Spleen (tissue), 13 donors: ENCODE measurements at places on chromosomes 11 and 22. TPM values are rescaled to one million over a fixed set of nuclear protein-coding genes. Genes with fewer than 3 reads are reported as not detected.

The OR4D5 gene
- not detected for total RNA-seq

The POLR3H gene
- 30.9 TPM for total RNA-seq

The MED19 gene
- total RNA-seq, result 8.4 TPM

The OR10A2 gene
- not detected for total RNA-seq

The MMP8 gene
- total RNA-seq, result 120 TPM

The RFPL2 gene
- 0.23 TPM for total RNA-seq

GRCh38 chr11:86388198-86388597 lies 13.5 kb downstream of the CCDC81 start:
- DNase-seq, result no peak

DNA sequence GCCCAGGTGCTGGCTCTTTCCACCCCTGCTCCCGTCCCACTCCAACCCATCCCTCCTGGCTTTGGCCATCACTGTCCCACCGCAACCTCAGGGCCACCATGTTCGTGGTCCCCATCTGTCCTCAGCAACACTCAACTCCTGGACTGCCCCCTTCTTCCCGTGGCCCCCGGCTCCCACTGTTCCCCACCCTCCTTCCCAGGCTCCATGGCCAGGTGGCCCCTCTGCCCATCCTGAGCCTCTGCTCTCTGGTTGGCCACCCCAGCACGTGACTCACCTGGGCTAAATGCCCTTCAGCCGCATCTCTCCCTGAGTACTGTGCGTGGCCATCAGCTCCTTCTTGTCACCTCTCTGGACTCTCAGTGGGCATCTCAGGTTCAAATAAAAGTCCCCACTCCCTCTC lies 41.6 kb upstream of the PHF21B start:
- no peak for DNase-seq

GRCh38 chr11:92941676-92942571 lies 27.5 kb upstream of the MTNR1B start:
- DNase-seq, result no peak

DNA sequence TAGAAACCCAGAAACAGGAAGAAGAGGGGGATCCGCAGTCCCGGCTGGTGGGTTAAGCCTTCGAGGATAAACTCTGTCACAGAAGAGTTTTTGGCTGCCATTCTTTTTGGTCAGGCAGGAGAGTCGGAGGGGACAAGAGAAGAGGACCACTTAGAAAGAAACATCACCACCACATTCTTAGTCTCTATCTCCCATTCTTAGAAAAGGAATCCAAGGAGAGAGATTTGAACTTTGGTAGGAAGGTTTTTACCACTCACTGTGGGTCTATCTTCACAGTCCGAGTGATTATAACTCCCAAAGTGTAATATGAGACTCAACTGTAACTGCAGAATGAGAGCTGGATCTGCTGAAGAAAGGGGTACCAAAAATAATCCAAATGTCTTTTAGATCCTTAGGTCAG lies at the start of gene OR8B12:
Gene OR8B12, minus strand, starts transcription at position 101 of the 400 bp plus-strand sequence. Its CDS starts 0 bp downstream, at position 101.
- no peak for DNase-seq

GRCh38 chr22:49235463-49236300 lies 592.0 kb downstream of the BRD1 start:
- DNase-seq, result peak; percentile 44

DNA sequence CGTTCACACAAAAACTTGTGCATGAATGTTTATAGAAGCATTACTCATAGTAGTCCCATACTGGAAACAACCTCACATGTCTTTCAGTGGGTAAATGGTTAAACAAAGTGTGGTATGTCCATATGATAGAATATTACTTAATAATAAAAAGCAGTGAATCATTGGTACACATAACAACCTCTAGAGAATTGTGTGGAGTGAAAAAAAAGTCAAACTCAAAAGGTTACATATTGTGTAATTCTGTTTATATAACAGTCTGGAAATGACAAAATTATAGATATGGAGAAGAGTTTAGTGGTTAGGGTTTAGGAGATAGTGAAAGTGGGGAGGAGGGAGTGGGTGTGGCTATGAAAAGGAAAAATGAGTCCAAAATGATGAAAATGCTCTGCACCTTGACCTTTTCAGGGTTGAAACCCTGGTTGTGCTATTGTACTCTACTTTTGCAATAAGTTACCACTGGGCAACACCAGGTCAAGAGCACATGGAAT lies 243.4 kb upstream of the DDI1 start:
- no peak for DNase-seq

GRCh38 chr11:1854132-1854948 lies 1.5 kb downstream of the LSP1 start:
- peak; percentile 88 for DNase-seq

GRCh38 chr22:43742154-43742950 lies 69.8 kb downstream of the EFCAB6 start:
- no peak for DNase-seq

DNA sequence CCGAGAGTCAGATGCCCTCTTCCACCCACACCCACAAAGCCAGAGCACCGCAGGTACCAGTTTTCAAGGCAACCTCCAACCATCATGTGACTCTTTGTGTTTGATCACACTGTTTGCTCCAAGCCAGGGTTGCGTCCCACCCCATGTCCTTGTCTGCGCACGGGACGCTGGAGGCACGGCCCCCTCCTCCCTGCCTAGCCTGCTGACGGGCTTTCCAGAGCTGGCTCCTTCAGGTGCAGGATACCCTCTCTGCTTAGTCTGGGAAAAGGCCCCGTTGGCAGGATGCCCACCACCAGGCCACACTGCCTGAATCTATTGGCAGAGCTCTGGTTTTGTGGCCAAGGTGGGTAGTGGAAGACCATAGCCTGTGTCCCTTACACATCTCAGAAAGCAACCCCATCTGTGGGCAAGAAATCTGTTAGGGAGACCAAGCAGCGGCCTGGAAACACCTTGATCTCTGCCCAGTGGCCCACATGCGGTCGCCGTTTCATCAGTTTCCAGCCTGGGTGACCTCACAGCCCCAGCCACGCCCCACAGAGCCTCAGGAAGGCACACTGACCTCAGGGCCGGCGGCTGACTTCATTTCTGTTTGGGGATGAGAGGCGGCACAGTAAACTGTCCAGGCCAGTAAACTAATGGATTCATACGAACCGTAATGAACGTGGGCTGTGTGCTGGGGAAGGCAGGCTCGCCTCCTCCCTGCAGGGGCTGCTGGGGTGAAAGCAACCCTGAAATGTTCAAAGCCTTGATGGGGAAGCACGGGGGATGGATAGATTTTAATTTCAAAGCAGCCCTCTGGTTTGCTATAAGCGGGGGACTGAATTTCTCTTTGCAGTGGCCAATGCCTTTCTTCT lies 25.8 kb downstream of the CDPF1 start:
- DNase-seq, result no peak

- DNase-seq, result peak; percentile 88
Measured at GRCh38 chr22:39148727-39149535, 3.5 kb downstream of the CBX7 start.

DNA sequence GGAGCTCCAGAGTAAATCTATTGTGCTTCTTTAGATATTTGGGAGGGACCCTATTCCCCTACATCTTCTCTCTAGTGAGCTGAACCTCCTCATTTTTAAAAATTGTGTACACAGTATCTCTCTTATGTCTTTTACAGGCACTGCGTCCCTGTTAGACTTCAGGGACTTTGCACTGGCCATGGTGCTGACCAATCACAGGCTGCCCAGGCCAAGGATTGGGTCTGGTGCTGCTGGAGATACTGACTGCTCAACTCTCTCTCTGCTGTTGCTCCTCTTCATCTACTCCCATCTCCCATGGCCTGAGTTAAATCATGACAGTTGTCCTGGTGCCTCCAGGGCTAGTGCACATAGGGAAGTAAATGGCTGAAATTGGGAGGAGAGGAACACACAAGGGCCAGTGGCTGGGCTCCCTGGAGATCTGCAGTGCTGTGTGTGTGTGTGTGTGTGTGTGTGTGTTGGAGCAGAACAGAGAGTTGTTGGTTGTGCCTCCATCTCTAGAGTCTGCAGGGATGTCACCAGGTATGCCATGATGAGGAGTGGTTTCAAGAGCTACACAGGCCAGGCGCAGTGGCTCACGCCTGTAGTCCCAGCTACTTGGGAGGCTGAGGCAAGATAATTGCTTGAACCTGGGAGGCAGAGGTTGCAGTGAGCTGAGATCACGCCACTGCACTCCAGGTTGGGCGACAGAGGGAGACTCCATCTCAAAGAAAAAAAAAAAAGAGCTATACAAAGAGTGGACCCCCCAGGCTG lies 155.3 kb downstream of the ST3GAL4 start:
- peak; percentile 29 for DNase-seq

DNA sequence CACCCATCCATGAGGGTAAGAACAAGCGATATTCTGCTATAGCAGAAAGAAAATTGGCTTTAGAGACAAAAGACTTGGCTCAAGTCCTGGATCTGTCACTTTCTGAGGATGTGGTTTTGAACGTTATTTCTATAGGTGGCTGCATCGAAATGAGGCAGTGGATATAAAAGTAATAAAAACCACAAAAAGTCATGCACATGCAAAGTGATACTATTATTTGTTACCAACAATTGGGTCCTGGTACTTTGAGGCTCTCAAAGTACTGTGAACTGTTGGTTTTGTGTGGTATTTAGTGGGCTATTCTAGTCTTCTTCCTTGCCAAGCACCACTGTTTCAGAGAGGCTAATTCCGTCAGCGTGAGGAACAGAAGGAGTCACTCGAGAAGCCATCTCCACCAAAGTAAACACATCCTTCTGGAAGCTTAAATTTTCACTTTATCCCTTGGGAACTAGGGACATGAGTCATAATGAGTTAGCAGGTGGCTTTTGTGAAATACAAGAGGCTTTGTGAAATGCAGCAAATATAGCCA lies 13.1 kb downstream of the UBASH3B start:
- DNase-seq, result no peak

DNA sequence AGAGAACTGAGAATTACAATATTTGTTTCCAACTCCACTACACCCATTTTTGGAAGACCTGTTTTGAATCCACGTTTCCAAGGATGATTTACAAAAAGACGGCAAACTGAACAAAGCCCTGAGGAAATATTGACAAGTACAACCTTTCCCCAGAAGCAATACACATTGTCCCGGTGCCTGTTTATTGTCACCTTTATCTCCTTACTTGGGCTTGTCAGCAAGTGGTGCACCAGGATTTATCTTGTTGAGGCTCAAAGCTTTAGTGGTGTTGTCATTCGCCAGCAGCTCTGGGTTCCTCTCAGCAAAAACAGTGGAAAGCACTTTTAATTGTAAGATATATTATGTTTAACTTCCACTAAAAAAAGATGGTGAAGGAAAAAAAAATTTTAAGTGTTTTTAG lies 1191.9 kb upstream of the TENM4 start:
- no peak for DNase-seq

- no peak for DNase-seq
Measured at GRCh38 chr11:101487775-101488174, 96.0 kb downstream of the TRPC6 start.

- no peak for DNase-seq
Measured at GRCh38 chr11:408154-409007, 6.4 kb downstream of the SIGIRR start.

GRCh38 chr11:68216171-68216938 lies 3.3 kb upstream of the KMT5B start:
- DNase-seq, result no peak

DNA sequence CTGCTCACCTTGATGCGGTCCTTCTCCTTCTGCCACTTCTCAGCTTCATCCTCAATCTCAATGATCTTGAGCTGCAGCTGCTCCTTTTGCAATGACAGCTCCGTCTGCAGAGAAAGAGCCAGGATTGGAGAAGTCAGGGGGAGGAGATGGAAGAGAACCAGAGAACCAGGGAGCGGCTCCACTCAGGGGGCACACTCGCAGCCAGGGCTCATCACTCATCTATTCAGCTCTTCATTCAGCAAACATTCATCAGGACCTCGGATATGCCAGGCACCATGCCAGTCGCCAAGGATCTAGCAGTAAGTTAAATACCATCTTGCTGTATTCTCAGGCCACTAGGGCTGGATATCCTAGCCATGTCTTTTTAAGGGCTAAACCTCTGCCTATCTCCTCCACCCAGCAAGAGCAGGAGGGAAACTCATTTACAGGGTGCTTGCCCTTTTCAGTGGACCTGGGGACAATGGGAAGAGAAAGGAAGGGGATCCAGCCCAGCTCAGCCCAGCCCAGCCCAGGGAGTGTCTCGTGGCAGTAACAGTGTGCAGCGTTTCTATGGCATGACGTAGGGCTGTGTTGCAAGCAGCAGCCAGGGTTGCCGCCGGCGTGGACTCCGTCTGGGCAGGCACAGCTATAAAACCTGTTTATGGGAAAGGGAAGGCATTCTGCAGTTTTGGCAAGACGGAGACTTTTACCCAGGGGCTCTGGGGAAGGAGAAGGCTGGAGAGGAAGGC lies 9.4 kb downstream of the TRIM29 start:
- peak; percentile 62 for DNase-seq

GRCh38 chr11:31763296-31763695 lies 47.8 kb downstream of the PAX6 start:
- DNase-seq, result no peak

DNA sequence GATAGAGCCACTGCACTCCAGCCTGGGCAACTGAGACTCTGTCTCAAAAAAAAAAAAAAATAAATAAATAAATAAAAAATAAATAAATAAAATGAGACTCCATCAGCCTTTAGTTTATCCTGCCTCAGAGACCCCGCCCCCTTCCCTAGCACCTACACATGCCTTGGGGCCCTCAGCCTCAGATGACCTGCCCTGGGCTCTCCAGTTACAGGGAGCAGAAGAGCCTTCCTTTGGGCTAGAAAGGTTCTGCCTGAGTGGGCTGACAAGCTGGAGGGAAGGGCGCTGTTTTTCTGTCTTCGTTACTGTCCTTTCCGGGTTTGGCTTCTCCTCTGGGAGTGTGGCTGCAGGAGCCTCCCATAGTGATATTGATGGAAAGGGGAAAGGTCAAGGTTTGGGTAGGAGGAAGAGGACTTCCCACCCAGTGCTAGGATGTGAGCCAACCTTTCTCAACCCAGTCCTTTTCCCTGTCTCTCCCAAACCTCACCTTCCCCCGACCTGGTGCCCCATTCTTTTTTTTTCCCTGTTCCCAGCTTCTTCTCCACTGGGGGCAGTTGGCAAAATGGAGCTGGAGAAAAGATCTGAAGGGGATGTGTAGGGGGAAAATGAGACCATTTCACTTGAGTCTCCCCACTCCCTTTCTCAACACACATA lies 1.5 kb upstream of the SF3B2 start:
- peak; percentile 58 for DNase-seq

DNA sequence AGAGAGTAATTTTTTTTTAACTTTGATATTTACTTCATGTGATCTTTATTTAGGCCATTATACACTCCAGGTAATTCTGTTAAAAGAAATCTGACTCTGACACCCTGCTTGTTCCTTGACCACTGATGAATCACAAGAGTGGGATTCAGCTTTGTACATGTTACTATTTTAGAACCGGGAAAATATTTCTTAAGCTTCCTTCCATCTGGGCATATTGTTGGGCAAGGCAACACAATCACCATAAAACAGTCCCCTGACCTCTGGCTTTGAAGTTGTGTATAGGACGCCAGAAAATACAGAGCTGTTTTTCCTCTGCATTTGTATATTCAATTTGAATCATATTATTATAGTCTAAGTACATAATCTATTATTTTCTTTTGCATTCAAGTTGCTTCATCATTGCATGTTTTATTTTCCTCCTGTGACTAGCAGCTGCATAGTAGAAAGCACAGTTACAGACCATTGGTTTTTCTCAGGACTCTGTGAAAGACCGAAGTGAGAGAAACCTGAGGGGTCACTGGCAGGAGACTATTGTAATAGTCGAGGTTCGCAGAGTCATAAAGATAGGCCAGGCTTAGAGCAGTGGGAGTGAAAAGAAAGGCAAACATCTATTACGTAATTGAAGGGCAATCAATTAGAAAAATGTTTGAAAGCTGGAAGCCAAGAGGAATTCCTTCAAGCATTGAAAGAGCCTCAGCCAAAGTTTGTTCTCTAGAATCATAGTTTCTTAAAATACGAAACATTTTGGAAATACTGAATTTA lies 51.8 kb upstream of the SLC36A4 start:
- no peak for DNase-seq
